Ovary (tissue), 10 donors: ENCODE measurements at places on chromosomes 1 and 21. TPM values are rescaled to one million over a fixed set of nuclear protein-coding genes. Genes with fewer than 3 reads are reported as not detected.

DNA sequence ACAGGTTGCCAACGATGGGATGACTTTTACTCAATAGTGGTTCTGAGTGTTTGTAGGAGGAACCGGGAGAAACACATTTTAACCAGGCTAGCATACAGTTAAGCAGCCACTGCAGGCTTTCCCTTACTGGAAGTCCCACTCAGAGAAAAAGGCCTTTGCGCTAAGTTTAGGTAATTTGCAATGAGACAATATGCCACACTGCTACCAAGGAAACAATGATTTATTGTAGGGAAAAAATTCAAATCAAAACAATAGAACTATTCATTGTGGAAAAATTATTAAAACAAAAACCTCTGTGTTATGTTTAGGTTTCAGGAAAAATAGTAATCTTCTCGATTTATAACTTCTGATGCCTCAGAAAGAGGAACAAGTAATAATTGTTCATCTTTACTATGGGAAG, 51.4 kb upstream of the CR2 start:
- H3K36me3 ChIP-seq: no peaks in the 10 kb centered on the region
- H3K27me3 ChIP-seq: no peaks in the 10 kb centered on the region
- no peak overlapping the region for H3K4me3 ChIP-seq
- no peak for DNase-seq
- no peak overlapping the region for H3K27ac ChIP-seq

GRCh38 chr1:41588334-41588875, 103.9 kb upstream of the EDN2 start:
- no peaks in the 10 kb centered on the region for H3K4me1 ChIP-seq
- no peaks in the 10 kb centered on the region for H3K27me3 ChIP-seq
- no peak overlapping the region for H3K27ac ChIP-seq
- DNase-seq: no peak
- no peaks in the 10 kb centered on the region for H3K36me3 ChIP-seq

The OR2T6 gene
- not detected for total RNA-seq

DNA sequence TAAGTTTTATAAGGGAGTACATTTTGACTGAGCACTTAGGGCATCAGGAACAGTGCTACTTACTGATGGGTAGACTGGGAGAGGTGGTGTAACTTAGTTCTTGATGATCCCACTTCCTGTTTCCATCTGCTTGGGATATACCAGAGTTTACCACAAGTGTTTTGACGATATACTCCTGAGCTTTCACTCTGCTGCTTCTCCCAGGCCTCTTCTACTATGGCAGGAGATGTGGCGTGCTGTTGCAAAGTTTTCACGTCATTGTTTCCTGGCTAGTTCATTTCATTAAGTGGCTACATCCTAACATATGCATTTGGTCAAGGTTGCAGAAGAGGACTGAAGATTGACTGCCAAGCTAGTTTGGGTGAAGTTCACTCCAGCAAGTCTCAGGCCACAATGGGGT, 41.3 kb upstream of the LAMC2 start:
- H3K4me1 ChIP-seq: peaks cover 4% of the 10 kb centered on the region
- no peaks in the 10 kb centered on the region for H3K36me3 ChIP-seq
- no peaks in the 10 kb centered on the region for H3K27me3 ChIP-seq
- no peak overlapping the region for H3K27ac ChIP-seq
- no peak overlapping the region for H3K4me3 ChIP-seq
- no peak for DNase-seq

DNA sequence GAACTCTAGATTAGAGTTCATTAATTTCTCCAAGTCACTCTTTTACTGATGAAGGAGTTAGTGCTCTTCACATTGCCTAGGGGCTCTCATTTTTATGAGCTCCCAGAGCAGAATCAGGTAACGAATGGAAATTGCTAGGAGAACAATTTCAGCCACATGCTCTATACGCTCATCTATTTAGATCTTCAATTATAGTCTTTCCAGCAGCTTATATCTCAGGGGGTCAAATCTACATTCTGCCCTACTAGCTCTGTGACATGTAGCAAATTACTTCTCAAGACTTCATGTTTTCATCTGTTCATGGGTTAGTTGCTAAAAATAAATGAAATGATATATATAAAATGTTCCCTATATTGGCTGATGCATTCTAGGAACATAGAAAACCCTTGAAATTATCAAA, 183.6 kb downstream of the PLPP3 start:
- H3K4me1 ChIP-seq: no peaks in the 10 kb centered on the region
- DNase-seq: no peak
- H3K4me3 ChIP-seq: no peak overlapping the region
- H3K27me3 ChIP-seq: no peaks in the 10 kb centered on the region
- H3K27ac ChIP-seq: no peak overlapping the region

- no peaks in the 10 kb centered on the region for H3K36me3 ChIP-seq
- H3K27ac ChIP-seq: no peak overlapping the region
- DNase-seq: peak; percentile 49
- no peaks in the 10 kb centered on the region for H3K4me1 ChIP-seq
- H3K4me3 ChIP-seq: peak overlapping the region; percentile 17
These were observed 200.4 kb downstream of the DNM3 start for GRCh38 chr1:172041742-172042141.

The PPM1J gene
- 1.4 TPM for total RNA-seq

- no peak for DNase-seq
- H3K27me3 ChIP-seq: no peaks in the 10 kb centered on the region
- H3K27ac ChIP-seq: no peak overlapping the region
- no peak overlapping the region for H3K4me3 ChIP-seq
- no peaks in the 10 kb centered on the region for H3K4me1 ChIP-seq
These were observed 176.8 kb upstream of the USP25 start for GRCh38 chr21:15552914-15553494.

The NTMT2 gene
- total RNA-seq: not detected

DNA sequence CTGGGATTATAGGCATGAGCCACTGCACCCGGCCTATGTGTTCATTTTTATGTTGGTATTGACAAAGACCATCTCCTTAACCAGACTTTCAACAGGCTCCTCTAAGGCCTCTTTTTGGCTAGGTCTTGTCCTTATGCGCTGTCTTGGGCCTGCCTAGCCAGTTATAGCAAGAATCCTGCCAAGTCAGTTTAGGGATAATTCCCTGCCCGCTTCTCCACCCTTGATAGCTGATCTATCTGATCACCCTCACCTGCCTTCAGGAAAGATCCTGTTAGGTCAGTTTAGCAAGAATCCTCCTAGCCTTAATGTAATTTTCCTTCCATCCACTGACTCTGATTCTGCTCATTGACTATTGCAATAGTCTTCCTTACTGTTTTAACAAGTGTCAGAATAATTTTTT, 2.4 kb upstream of the B4GALT3 start:
- peaks cover 6% of the 10 kb centered on the region for H3K4me1 ChIP-seq
- no peaks in the 10 kb centered on the region for H3K27me3 ChIP-seq
- H3K4me3 ChIP-seq: no peak overlapping the region
- no peak overlapping the region for H3K27ac ChIP-seq
